ENCODE measurements at places on chromosomes 7 and 10. TPM values are rescaled to one million over a fixed set of nuclear protein-coding genes. Genes with fewer than 3 reads are reported as not detected.

- no peak for DNase-seq
- no peaks in the 10 kb centered on the region for H3K36me3 ChIP-seq
- no peak overlapping the region for H3K4me3 ChIP-seq
- H3K27me3 ChIP-seq: no peaks in the 10 kb centered on the region
- peaks cover 3% of the 10 kb centered on the region for H3K4me1 ChIP-seq
- no peak overlapping the region for H3K27ac ChIP-seq
These were observed 67.7 kb upstream of the NEUROD6 start for GRCh38 chr7:31408140-31408729.

DNA sequence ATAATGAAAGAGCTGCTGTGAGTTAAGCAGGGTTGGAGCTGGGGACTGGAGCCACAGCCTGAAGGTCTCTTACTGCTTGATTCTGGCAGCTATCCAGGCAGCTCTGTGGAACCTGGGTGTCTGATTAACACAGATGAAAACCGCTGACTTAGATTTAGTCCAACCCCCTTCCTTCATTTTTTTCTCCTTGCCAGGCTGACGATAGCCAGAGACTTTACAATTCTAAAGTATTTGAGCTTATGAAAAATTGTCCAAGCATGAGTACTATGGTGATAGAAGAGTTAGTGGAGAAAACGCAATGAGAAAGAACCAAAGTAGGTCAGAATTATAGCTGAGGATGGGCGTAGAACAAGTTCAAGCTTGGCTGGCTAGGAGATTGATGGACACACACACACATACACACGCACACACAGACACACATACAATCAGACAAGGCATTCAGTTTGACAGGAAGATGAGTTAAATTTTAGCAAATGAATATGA lies 13.5 kb upstream of the GPR85 start:
- H3K4me1 ChIP-seq: no peaks in the 10 kb centered on the region
- H3K27me3 ChIP-seq: no peaks in the 10 kb centered on the region
- no peak overlapping the region for H3K27ac ChIP-seq
- DNase-seq: no peak
- no peaks in the 10 kb centered on the region for H3K36me3 ChIP-seq

GRCh38 chr10:89805599-89806013 lies 104.2 kb downstream of the KIF20B start:
- no peaks in the 10 kb centered on the region for H3K4me1 ChIP-seq
- no peak for DNase-seq
- no peaks in the 10 kb centered on the region for H3K27me3 ChIP-seq
- H3K27ac ChIP-seq: no peak overlapping the region

DNA sequence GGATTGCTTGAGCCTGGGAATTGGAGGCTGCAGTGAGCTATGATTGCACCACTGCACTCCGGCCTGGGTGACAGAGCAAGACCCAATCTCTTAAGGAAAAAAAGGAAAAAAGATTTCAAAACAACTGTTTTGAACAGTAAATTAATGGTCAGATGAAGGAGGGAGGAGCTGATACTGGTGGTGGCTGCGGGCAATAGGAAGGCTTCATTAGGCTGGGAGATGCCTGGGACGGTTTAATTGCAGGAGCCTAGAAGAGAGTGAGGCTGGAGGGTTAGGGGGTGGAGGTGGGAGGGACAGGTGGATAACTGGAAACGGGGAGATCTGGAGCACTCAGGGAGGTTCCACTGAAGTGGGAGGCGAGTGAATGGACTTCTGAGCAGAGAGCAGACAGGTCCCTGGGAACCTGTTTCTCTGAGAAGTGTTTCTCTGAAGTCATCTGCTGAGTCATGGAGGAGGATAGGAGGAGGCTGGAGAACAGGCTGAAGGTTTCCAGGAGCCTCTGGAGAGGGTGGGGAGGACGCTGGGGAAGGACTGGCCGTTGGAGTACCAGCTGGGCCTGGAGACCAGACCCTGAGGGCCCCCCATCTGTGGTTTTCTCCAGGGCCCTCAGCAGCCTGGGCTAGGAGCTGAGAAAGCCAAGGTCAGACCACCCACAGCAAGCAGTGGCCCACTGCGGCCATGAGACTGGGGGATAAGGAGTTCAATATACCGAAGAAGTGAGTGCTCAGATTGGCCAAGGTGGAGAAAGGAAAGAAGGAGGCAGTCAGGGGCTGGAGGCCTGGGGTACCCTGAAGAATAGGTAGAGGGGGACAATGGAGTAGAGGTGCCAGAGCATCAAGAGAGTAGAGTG lies 14.4 kb upstream of the YWHAG start:
- no peaks in the 10 kb centered on the region for H3K4me1 ChIP-seq
- no peak overlapping the region for H3K4me3 ChIP-seq
- no peak for DNase-seq
- no peaks in the 10 kb centered on the region for H3K27me3 ChIP-seq
- no peaks in the 10 kb centered on the region for H3K36me3 ChIP-seq

The R3HCC1L gene
- 13.7 TPM for total RNA-seq

The EPO gene
- total RNA-seq: not detected

The CYP2C18 gene
- total RNA-seq: 1.1 TPM

- H3K4me1 ChIP-seq: no peaks in the 10 kb centered on the region
- H3K36me3 ChIP-seq: no peaks in the 10 kb centered on the region
- no peak overlapping the region for H3K4me3 ChIP-seq
- no peaks in the 10 kb centered on the region for H3K27me3 ChIP-seq
- no peak overlapping the region for H3K27ac ChIP-seq
- DNase-seq: no peak
These were observed 31.9 kb upstream of the SGCE start for GRCh38 chr7:94687810-94688209.

- no peaks in the 10 kb centered on the region for H3K36me3 ChIP-seq
- H3K27me3 ChIP-seq: no peaks in the 10 kb centered on the region
- peak within 1 kb of the TSS; percentile 57 for H3K4me3 ChIP-seq
- H3K27ac ChIP-seq: peak within 1 kb of the TSS; percentile 11
These were observed at the start of gene NACAD for GRCh38 chr7:45088821-45089340. Gene NACAD, minus strand, starts transcription at chr7:45088969. Its CDS starts 75 bp downstream, at chr7:45088894.

- H3K27ac ChIP-seq: peak overlapping the region; percentile 47
- no peak overlapping the region for H3K4me3 ChIP-seq
- peaks cover 23% of the 10 kb centered on the region for H3K4me1 ChIP-seq
- H3K27me3 ChIP-seq: no peaks in the 10 kb centered on the region
These were observed 23.1 kb downstream of the MDFIC start for GRCh38 chr7:114944745-114945625.

- no peaks in the 10 kb centered on the region for H3K27me3 ChIP-seq
- no peak overlapping the region for H3K27ac ChIP-seq
- H3K4me1 ChIP-seq: peaks cover 17% of the 10 kb centered on the region
These were observed 86.6 kb downstream of the CABCOCO1 start for GRCh38 chr10:61749291-61749690.

- H3K4me1 ChIP-seq: no peaks in the 10 kb centered on the region
- DNase-seq: no peak
- H3K27me3 ChIP-seq: no peaks in the 10 kb centered on the region
- no peaks in the 10 kb centered on the region for H3K36me3 ChIP-seq
These were observed 201.3 kb downstream of the FANK1 start for GRCh38 chr10:126097558-126098225.

DNA sequence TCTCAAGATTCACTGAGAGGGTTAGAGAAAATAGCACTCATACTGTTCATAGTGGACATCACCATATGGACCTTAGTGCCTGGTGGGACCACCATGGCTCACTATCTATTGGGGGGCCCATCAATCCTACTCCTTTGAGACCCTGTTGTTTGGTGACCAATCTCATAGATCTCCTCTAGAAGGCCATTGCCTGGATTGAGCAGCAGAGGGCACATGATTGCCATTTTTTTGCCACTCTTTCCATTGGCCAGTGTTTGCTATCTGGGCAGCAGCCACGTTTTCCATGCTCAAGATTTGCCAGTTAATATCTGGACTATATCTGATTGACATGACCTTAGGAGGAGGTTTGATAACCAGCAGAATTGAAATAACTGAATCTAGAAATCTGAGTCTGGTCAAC lies 244.5 kb downstream of the ITGB1 start:
- no peaks in the 10 kb centered on the region for H3K4me1 ChIP-seq
- DNase-seq: no peak
- H3K27ac ChIP-seq: no peak overlapping the region
- no peak overlapping the region for H3K4me3 ChIP-seq
- no peaks in the 10 kb centered on the region for H3K27me3 ChIP-seq

The CLDN4 gene
- 103 TPM for total RNA-seq

- DNase-seq: no peak
- peaks cover 57% of the 10 kb centered on the region for H3K36me3 ChIP-seq
- H3K27ac ChIP-seq: no peak overlapping the region
These were observed 34.3 kb downstream of the SGPL1 start for GRCh38 chr10:70850097-70850496.

GRCh38 chr10:89651205-89651915 lies 6.3 kb upstream of the PANK1 start:
- H3K4me3 ChIP-seq: no peak overlapping the region
- no peaks in the 10 kb centered on the region for H3K27me3 ChIP-seq
- no peaks in the 10 kb centered on the region for H3K4me1 ChIP-seq
- H3K27ac ChIP-seq: no peak overlapping the region
- no peaks in the 10 kb centered on the region for H3K36me3 ChIP-seq

DNA sequence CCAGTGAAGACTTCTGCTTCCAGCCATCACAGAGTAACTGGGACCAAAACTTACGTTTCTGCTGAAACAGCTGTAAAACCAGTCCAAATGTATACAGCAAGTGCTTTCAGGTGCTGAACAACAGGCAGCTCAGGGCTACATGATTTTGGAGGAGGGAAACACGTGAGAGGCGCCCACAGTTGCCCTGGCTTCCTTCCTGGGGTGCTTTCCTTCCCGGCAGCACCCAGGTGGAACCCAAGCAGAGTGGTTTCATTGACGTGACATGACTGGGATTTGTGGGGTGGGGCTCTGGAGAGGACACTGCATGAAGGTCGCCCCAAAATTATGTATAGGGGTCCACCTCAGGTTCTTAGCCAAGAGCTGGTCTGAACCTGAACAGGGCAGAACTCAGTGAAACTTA lies 34.2 kb downstream of the IL2RA start:
- H3K27me3 ChIP-seq: no peaks in the 10 kb centered on the region
- no peaks in the 10 kb centered on the region for H3K36me3 ChIP-seq
- no peak for DNase-seq

DNA sequence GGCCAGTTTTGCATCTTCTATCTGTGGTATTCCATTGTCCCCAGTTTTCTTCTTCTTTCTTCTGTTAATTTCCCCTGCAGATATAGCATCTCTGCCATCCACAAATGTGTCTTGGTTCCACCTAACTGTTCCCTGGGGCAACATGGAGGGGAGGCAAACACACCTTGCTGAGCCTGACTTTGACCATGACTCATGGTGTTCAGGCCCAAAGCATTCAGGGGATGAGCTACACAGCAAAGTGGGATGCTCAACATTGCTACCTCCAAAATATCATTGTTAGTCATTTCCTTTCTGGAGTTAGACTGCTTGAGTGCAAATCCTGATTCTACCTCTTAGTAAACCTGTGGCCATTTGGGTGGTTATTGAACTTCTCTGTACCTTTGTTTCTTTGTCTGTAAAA lies 542.7 kb downstream of the LRMDA start:
- H3K27ac ChIP-seq: no peak overlapping the region
- H3K4me3 ChIP-seq: no peak overlapping the region
- no peak for DNase-seq
- no peaks in the 10 kb centered on the region for H3K36me3 ChIP-seq

DNA sequence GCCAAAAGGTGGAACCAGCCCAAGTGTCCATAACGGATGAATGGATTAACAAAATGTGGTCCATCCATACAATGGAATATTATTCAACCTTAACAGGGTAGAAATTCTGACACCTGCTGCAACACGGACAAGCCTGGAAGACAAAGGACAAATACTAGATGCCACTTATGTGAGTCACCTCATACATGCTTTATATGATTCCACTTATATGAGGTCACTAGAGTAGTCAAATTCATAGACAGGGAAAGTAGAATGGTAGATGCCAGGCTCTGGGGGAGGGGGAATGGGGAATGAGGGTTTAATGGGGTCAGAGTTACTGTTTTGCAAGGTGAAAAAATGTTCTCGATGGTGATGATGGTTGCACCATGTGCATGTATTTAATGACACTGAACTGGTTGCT lies 34.0 kb upstream of the CYTH3 start:
- no peaks in the 10 kb centered on the region for H3K4me1 ChIP-seq
- H3K4me3 ChIP-seq: no peak overlapping the region
- H3K36me3 ChIP-seq: no peaks in the 10 kb centered on the region

DNA sequence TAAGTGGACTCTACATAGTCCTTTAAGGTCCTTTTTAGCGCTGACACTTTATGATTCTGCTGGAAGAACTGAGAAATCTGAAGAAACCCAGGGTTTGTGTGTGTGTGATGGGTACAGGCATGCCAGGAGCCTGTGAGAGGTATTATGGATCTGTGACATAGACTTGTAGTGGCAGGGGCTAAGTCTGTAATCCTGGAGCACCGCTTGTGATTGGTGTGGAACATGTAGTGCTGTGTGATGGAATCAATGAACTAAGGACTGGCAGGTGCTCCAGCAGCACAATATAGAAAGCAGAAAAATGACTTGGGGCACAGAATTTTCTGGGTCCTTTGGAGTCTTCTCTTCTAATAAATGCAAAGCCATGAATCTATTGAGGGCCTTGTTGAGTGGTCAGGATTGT lies 163.9 kb downstream of the ST7 start:
- no peak overlapping the region for H3K4me3 ChIP-seq
- H3K27me3 ChIP-seq: no peaks in the 10 kb centered on the region
- no peaks in the 10 kb centered on the region for H3K4me1 ChIP-seq
- no peak for DNase-seq

The PPIA gene
- total RNA-seq: 970 TPM

- peak overlapping the region; percentile 72 for H3K27ac ChIP-seq
- peaks cover 70% of the 10 kb centered on the region for H3K4me1 ChIP-seq
- H3K27me3 ChIP-seq: no peaks in the 10 kb centered on the region
These were observed 12.5 kb upstream of the TRIM8 start for GRCh38 chr10:102631525-102632393.

- no peak overlapping the region for H3K4me3 ChIP-seq
- DNase-seq: peak; percentile 41
- no peak overlapping the region for H3K27ac ChIP-seq
- peaks cover 8% of the 10 kb centered on the region for H3K27me3 ChIP-seq
These were observed 44.7 kb downstream of the RBM17 start for GRCh38 chr10:6133331-6134098.

The PDZD7 gene
- total RNA-seq: 1.6 TPM

DNA sequence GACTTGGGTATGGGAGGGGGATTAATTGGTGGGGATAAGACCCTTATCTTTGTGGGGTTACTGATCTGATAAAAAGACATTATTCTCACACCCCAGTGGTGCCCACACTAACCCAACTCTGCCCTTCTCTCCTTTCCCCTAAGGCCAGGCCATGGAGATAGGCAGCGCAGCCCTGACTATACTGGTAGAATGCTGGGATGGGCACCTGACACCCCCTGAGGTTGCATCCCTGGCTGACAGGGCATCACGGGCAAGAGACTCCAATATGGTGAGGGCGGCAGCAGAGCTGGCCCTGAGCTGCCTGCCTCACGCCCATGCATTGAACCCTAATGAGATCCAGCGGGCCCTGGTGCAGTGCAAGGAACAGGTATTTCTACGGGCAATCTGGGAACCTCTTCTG lies 12.7 kb downstream of the ZSWIM8 start:
- H3K27me3 ChIP-seq: no peaks in the 10 kb centered on the region
- no peak overlapping the region for H3K27ac ChIP-seq
- peak; percentile 30 for DNase-seq
- H3K36me3 ChIP-seq: peaks cover 99% of the 10 kb centered on the region
- no peak overlapping the region for H3K4me3 ChIP-seq

GRCh38 chr10:15719899-15720634 lies at the start of gene ITGA8:
Gene ITGA8, minus strand, starts transcription at chr10:15719922. Its CDS starts 151 bp downstream, at chr10:15719771.
- peak within 1 kb of the TSS; percentile 46 for H3K4me3 ChIP-seq
- peak within 1 kb of the TSS; percentile 71 for H3K27ac ChIP-seq
- peak; percentile 64 for DNase-seq
- H3K4me1 ChIP-seq: no peaks in the 10 kb centered on the region
- H3K27me3 ChIP-seq: peaks cover 32% of the 10 kb centered on the region

- no peaks in the 10 kb centered on the region for H3K27me3 ChIP-seq
- H3K36me3 ChIP-seq: peaks cover 10% of the 10 kb centered on the region
- no peak for DNase-seq
- no peak overlapping the region for H3K4me3 ChIP-seq
- no peak overlapping the region for H3K27ac ChIP-seq
- H3K4me1 ChIP-seq: no peaks in the 10 kb centered on the region
These were observed 88.9 kb downstream of the ATE1 start for GRCh38 chr10:121838931-121839330.
